ENCODE measurements at places on chromosomes 5 and 9.

GRCh38 chr9:86941197-86941596, 6.1 kb downstream of the GAS1 start:
- DNase-seq, result no peak

- no peak for DNase-seq
Measured at GRCh38 chr9:132350861-132351315, 3.9 kb downstream of the SETX start.

DNA sequence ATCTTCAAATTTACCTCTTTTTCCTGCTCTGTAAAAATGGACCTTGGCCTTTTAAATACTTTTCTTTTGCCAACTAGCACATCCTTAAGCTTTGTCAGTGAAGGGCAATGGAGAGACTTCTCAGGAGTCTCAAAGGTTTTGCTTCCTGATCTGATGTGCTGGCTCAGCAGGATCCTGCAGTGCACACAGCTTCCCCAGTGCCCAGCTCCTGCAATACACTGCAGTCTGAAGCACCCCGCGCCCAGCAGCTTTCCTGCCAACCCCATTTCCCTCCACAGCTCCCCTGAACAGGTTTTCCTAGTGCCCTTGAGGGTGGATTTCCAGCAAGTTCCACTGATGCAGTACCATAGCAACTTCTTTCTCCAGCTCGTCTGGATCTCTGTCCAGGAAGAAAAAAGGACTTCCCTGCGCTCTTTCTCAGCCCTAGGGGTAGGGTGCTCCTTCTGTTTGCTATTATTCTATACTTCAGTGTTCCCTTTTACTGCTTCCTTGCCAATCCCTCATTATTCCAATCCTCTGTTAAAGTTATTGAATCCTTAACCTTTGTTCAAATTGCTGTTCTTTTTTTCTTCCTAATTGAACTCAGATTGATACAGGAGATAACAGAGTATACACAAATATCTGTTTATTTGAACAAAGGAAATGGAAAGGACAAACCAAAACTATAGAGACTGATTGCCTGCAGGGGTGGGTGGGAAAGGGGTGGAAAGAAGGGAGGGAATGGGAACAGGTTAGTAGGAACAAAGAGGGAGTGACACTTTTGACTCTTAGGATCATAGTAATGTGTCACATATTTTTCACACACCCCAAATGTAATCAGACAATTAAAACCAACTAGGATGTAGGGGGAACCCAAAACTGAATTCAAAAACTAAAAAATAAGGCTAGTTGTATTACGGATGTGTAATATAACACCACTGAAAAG, 8.5 kb downstream of the SNAPC3 start:
- DNase-seq, result no peak

GRCh38 chr5:10161778-10162177, 87.9 kb downstream of the ATPSCKMT start:
- no peak for DNase-seq

DNA sequence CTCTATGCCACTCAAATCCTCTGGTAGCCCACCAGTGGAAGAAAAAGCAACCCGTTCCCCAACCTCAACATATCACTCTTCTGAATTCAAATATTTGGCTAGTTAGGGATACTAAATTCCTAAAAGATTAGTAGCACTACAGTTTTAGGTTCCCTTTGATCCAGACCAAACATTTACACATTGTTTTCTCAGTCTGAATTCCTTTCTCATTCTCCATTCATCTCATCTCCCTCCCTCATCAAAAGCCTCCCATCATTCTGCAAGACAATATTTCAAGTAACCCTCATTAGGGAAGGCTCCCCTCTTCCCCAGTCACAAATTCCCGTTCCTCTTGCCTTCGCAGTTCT, 26.3 kb downstream of the ADAM19 start:
- no peak for DNase-seq

GRCh38 chr9:113638490-113638889, 175.0 kb downstream of the RGS3 start:
- DNase-seq, result no peak

- no peak for DNase-seq
Measured at GRCh38 chr5:72006361-72006760, 100.9 kb upstream of the MAP1B start.

DNA sequence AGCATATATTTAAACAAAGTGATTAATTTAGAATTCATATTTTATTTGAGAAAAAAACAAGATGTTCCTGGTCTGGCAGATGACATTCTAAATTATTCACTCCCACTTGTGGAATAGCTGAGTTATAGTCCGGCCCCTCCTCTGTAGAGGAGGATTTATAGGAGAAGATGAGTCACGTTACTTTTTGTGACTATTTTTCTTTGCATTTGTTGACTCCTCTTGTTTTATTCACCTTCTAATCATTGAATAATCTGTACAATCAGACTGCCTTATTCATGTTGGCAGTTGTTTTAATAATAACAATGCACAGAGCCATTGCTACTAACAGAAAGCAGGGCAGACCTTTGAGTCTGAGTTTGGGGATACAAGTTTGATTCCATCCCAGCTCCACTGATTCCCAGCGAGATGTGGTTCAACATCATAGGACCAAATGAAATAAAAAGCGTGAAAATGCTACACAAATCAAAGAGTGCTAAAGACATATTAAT, 23.2 kb downstream of the DOCK8 start:
- DNase-seq, result no peak

DNA sequence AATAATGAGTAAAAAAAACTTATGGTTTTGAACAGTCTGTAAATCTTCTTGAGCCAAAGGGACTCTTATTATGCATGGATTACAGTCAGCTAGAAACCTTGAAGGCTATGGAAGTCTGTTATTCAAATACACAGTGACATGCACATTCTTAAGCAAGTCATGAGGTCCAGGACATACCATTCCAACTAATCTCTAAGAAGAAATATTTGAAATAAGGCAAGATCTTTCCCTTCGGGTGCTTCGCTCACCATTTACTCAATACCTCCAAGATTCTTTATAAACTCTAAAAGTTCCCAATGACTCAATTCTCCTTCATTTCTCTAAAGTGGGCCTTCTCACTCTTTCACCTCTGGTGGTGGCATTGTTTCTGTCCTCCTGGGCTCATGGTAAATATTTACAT, 811.0 kb downstream of the NR2F1-AS1 start:
- DNase-seq, result no peak

DNA sequence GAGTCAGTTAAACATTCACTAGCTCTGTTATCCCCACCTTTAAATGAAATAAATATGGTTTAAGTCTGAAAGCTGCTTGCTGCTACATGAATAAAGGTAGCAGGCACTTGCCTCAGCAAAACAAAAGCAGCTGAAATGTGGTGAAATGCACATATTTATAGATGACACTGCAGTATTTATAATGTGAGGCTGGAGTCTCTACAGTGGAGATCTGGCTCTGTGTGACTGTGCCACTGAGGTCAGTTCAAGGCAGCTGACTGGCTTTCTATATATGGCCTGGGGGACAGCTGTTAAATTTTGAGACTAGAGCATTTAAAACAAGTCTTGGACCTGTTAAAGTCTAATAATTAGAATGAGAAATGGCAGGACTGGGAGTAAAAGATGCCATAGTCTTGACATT, 859.6 kb upstream of the SEMA6A start:
- DNase-seq, result no peak

DNA sequence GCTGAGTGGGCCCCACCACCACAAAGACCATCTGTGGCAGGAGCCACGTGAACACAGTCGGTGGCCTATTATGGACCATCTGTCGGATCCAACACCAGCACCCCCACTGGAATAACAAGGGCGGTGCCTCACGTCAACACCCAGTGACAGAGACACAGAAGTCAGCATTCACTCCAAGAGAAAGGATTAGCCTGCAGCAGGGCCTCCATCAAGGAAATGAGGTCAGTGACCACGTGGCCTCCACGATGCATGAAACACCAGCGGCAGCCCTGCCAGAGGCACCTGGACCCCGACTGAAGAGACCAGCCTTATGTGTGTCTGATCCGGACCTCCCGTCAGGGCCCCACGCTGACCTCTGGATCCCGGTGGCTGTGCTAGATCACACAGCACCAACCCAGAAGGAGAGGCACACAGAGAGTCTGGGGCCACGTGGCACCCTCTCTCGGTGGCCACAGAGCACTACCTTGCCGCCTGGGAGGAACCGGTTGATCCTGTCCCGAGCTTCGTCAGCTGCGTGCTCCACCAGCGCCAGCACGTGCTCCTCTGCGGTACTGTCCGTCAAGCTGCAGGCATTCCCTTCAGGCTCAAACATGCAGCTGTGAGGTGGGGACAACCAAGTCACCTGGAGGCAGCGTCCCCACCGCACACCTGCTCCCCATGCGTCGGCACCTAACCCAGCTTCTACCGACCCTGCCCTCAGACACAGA, 9.0 kb downstream of the BRD9 start:
- DNase-seq, result no peak

GRCh38 chr5:38569180-38569579, 12.7 kb upstream of the LIFR start:
- DNase-seq, result no peak

GRCh38 chr5:1002836-1003235, 5.8 kb upstream of the NKD2 start:
- no peak for DNase-seq

DNA sequence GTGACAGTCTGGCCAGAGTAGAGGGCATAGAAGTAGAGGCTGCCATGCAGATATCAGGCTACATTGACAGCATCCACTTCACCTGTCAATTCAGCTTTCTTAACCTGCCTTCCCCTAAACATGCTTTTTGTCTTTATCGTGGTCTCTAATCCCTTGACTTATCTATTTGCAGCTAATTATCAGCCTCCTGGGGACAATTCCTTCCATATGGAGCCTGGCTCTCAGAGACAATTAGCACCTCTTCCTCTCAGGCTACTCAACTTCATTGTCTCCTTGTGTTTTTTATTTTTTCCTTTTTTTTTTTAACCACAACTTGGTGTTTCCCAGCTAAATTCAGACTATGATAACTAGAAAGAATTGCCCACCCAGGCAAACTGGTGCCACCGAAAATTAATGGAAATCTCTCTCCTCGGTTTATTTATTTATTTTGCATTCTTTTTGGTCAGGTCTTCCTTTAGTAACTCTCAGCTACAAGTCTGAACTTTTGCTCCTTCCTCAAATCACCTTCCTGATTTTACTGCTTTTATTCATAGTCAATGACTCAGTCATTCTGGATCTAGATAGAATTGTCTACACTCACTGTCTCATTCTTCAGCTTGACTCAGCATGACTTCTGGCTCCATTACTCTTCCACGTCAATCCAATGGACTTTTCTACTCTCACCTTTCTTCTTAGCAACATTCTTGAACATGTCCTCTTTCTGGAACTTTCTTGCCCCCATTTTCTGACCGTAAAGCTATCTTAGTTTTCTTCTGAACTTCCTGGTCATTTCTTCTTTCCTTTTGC, 63.0 kb upstream of the BASP1 start:
- DNase-seq, result no peak

GRCh38 chr5:39137819-39138451, 63.7 kb upstream of the RICTOR start:
- no peak for DNase-seq

- DNase-seq, result no peak
Measured at GRCh38 chr9:77598991-77599390, 49.1 kb downstream of the GNA14 start.

GRCh38 chr9:8917956-8918739, 1118.6 kb upstream of the DMAC1 start:
- no peak for DNase-seq

DNA sequence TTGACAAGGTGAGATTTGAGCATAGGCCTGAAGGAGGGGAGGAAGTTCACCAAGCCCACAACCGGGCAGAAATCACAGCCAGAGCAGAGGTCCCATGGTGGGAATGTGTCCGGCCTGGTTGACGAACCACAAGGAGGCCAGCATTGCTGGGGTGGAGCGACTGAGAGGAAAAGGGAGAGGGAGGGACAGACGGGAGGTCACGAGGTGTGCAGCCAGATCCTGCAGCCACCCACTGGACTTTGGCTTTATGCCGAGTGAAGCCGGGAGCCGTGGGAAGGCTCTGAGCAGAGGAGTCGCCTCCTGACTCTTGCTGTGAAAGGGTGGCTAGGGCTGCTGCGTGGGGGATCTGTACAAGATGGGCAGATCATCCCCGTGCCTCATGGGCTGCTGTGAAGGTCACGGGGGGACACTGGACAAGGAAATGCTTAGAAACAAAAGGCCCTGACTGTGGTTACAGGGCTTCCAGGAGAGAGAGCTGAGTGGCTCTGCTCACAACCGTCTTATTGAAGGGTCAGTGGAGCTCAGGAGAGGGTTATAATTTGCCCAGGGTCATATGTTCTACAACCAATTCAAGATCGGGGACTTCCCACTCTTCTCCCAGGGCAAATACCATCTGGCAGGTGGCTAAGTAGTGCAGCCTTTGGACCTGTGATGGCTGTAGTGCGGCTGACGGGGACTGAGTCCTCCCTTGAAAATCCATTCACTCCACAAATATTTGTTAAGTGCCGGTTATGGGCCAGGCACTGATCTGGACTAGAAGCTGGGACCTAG, 15.6 kb upstream of the CD74 start:
- no peak for DNase-seq

- DNase-seq, result no peak
Measured at GRCh38 chr9:120893611-120894307, 16.8 kb upstream of the PHF19 start.

DNA sequence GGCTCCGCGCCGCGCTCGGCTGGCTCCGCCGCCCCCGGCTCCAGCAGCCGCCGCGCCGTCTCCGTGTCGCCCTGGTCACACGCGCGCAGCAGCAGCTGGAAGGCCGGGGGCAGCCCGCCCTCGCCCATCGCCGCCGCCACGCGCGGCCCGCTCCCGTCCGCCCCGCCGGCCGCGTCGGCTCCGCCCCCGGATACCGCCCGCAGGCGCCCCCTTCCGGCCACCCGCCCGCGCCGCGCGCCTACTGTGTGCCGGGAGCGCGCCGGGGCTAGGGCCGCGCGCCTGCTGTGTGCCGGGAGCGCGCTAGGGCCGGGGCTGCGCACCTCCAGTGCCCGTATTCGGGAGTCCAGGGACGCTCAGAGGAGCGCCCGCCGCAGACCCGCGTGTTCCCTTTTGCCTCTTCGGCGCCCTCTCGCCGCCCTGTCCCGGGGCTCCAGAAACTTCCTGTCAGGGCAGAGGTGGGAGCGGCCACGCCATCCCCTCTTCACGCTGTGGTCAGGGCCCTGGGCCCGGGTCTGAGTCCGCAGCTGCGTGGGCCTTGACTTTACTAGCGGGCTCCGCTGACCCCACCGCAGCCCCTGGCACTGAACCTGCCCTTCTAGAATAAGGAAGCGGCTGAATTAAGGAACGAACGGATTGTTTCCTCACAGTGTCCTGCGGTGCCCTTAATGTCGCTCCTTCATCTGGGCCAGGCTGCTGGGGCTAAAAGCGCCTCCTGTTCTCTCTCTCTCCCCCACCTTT, at the start of gene ANKS6:
ANKS6 (minus strand) TSS at position 192 of the 738 bp plus-strand sequence; CDS start at position 128, 64 bp downstream.
- DNase-seq, result peak; percentile 82

DNA sequence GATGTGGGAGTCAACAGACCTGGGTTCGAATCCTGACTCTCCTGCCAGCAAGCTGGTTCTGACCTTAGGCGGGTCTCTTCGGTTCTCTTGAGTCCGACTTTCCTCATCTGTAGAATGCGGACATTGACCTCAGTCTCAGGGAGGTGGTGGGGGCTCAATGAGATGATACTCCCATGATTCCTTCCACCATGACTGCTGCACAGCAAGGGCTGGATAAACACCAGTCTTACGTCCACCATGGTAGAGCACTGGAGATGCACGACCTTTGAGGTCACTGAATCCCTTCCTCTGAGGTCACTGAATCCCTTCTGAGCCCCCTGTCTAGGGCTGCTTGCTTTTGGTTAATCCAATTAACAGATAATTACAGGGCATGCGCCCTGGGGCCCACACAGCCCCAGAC, 12.5 kb upstream of the SMIM23 start:
- no peak for DNase-seq
